NCI-H510A (cell line): ENCODE measurements at places on chromosomes 6 and 20.

DNA sequence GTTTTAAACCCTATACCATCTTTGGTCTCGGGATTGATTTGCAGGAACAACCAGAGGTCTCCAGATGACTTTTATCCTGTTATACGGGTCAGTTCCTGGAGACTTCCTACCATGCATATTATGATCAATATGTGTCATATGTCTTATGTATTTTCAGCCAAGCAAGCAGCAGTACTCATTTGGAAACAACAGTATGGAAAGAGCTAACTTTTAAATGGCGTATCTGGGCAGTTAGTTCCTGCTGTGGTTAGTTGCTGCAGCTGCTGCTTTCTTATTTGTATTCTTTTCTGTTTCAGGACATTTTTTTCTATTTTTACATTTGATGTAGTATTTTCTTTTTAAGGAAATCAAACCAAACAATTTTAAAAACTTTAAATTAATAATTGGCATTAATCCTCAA, 207.5 kb downstream of the MANEA start:
- no peak for DNase-seq

- no peak for DNase-seq
Observed at GRCh38 chr20:4809707-4810106, 88.0 kb downstream of the PRND start.

DNA sequence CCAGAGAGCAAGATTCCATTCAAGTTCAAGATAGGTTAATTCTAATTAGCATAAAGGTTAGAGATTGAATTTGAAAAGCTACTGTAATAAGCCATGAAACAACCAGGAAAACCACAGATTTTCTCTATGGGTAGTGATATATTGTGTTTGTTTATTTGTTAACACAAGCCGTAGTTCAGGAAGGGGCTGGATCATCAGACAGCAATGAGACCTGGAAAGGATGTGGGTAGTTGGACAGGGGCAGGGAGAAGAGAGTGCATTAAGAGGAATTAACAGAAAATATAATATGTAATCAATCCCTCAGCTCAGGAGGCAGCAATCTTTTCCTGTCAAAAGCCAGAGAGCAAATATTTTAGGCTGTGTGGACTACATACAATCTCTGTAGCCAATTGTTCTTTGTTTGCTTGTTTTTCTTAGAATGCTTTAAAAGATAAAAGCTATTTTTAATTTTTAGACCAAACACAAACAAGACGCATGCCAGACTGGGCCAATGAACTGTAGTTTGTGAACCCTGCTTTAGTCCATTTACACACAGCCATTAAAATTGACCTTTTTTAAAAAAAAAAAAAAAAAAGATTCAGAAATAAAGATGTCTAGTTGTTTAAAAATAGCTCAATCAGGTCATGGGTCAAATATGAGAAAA, 398.7 kb upstream of the MARCKS start:
- no peak for DNase-seq

- DNase-seq = no peak
Observed at GRCh38 chr6:137731960-137732616, 135.0 kb upstream of the TNFAIP3 start.

DNA sequence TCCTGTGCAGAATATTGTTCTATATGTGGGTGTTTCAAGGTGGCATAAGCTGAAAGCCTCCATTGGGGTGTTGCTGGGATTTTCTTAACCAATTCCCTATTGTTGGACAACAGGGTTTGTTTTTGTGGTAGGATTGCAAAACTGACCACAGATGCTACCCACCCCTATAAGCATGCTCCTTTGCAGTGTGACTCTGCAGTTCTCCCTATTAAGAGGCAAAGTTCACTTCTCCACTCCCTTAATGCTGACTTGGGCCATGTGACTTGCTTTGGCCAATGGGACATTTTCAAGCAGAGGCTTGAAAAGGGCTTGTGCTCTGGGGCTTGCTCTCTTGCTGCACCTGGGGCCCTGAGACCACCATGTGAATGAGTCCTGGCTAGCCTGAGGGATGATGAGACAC, 8.5 kb upstream of the ANGPT4 start:
- no peak for DNase-seq

DNA sequence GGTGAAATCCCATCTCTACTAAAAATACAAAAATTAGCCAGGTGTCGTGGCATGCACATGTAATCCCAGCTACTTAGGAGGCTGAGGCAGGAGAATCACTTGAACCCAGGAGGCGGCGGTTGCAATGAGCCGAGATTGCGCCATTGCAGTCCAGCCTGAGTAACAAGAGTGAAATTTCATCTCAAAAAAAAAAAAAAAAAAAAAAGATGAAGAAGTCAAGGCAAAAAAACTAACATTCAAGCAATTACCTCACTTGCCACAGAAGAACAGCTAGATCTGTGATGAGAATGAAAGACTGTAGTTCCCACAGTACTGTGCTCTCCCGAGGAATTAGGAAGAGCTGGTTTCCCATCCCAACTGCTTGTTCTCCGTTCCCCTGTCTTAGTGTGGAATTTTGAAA, 144.7 kb upstream of the ECI2 start:
- no peak for DNase-seq

DNA sequence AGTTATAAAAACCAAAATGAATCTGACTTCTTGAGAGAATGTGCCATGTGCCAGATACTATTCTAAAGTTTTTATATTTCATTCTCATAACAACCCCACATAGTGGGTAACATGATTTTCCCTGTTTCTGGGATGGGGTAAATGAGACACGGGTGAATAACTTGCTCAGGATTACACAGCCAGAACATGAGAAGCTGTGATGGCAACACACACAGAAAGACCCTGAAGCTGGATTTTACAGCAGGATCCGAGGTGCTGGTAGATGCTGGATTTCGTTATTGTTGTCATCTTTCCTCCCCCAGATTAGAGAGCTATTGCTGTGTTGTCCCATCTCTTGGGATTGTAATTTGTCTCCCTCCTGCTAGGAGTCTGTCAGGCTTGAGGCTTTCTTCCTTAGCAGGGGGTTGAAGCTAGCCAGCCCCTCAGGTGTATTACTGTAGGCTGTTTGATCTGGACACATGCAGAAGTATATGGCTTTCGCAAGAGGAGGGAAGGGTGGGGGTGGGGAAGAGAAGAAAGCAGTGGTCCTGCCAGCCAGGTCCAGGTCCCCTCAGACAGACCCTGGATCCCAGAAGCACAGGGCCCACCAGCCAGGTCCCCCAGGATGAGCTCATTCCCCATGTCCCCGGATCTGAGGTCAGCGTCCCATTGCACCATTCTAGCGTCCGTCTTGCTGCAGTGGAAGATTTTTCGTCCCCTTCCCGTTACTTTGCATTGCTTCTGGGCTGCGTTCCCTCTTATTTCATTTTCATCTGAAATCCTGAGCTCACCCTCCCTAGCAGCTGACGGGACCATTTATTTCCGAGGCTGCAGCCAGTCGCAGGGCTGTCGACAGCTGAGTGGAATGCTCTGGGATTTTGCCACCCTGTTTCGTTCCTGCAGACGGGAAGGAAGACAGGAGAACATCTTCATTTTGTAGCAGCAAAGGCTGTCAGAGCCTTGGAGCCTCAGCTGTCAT, 7.3 kb upstream of the KCNG1 start:
- no peak for DNase-seq

GRCh38 chr6:149028767-149029405, 282.1 kb downstream of the UST start:
- peak; percentile 16 for DNase-seq

DNA sequence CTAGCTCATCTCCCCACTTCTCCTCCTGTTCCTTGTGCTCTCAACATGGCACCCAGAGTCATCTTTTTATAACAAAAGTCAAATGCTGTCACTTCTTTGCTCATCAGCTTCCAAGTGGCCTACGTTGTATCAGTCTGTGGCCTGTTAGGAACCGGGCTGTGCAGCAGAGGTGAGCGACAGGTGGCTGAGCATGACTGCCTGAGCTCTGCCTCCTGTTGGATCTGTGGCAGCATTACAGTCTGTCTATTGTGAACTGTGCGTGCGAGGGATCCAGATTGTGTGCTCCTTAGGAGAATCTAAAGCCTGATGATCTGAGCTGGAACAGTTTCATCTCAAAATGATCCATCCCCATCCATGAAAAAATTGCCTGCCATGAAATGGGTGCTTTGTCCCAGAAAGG, 129.6 kb downstream of the FNDC1 start:
- DNase-seq = no peak

DNA sequence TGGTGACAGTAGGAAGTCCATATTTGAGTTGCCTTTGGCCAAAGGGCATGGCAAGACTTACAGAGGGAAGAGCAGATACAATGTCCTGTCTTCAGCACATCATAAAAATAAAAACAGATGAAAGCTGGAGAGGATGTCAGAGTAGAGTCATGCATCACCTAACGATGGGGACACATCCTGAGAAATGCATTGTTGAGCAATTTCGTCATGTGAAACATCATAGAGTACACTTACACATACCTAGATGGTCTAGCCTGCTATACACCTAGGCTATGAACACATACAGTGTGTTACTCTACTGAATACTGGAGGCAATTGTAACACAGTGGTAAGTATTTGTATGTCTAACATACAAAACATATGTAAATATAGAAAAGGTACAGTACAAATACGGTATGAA, 75.6 kb downstream of the VEGFA start:
- no peak for DNase-seq

- no peak for DNase-seq
Observed at GRCh38 chr6:360764-361373, 30.7 kb upstream of the IRF4 start.

DNA sequence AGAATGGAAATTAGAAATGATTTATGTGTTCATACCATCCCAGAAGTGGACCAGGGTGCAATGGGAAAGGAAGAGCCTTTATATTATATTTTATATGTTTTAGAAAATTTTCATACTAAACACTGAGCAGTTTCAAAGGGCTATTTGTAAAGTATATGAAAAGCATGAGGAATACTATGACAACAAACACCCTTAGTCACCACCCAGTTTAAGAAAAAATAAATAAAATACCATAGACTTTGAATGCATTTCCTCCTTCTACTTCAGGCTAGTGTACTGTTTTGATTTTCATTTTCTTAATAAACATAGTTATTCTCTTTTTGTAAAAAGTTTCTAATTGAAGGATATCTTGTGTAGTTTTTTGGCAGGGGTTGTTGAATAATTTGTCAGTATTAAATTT, 191.1 kb downstream of the PLCB4 start:
- no peak for DNase-seq

DNA sequence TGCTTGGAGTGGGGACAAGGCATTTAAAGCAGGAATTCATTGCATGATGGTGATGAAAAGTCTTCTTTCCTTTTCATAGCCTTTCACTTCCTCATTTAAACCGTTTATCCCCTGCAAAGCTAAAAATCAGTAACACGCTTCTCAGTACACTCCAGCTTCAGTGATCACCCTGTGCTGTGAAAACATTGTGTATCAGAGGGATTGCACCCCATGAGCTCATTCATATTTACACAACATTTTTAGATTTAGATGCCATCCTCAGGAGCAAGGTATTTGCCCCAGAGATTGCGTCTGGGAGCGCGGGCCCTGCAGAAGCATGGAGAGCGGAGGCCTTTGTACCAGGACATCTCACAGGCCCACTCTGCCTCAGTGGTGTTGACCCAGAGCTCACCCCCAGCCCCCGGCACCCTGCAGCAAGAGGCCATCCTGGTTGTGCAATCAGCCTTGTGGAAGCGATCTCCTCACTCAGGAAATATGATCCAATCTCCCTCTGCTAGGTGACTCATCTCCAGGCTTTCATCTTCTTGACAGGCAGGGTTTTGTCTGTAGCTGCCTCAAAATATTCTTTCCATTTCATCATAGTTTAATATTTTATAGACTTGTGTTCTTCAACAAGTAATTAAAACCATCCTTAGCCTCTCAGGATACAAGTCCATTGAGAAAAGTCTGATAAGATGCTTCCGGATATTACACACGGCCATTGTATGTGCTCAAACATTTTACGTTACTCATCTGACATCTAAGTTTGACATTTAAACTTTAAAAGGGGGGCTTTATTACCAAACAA, 38.9 kb upstream of the THBS2 start:
- DNase-seq = no peak

GRCh38 chr20:20843982-20844381, 131.5 kb upstream of the RALGAPA2 start:
- DNase-seq = no peak

GRCh38 chr6:106360410-106360988, at the start of gene CRYBG1:
TSS of gene CRYBG1 (plus strand) at chr6:106360717. CDS start at chr6:106360909, 192 bp downstream.
- DNase-seq = peak; percentile 89

DNA sequence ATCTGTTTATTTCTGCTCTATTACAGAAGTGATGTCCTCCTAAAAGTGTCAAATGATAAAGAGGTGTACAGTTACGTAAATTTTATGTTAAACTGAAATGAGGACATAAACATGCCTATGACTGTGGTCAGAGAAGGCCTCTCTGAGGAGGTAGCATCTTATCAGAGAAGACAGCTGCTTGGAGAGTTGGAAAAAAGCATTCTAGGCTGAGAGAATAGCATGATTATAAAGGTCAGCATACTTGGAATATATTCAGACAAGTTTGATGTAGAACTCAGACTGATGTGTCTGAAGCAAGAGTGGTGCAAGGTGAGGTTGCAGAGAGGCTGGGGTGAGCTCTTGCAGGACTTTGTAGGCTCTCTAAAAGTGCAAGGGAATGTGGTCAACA, 3.1 kb upstream of the PCNA start:
- no peak for DNase-seq

DNA sequence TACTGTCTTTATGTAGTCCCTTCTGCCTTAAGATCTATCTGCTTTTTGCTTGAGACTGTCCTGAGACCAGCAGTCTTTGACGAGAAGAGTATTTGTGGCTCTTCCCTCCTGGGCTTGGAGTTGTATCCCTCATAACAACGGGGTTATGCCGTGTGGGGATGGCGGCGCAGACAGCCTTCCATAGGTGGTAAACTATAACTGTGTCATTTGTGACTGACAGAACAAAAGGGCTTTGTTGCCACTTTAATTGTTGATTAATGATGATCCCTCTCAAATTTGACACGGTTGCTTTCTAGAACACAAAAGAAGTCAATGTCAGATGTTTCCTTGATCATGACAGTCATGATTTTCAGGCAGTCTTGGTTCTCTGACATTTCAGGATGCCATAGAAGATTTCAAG, 196.6 kb downstream of the JARID2 start:
- no peak for DNase-seq

DNA sequence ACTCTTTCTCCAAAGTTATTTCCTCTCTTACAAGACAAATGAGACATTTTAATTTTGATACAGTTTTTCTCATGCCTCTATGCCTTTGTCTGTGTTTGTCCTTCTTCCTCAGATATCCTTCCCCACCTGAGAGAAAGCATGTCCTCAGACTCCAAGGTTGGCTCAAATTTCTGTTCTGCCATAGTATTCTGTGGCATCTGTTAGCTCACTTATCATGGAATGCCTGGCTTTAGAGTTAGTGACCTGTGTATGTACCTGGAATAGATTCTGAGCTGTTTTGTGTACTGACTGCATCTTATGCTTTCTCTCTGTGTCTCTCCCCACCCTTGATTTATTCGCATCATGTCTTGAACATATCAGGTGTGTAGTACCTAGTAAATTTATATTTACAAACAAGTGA, 90.0 kb downstream of the CENPW start:
- DNase-seq = no peak
